NCI-H187 treated with DMSO at 0.1 percent for 48 hours (cell line): ENCODE measurements at places on chromosomes 12 and 14.

DNA sequence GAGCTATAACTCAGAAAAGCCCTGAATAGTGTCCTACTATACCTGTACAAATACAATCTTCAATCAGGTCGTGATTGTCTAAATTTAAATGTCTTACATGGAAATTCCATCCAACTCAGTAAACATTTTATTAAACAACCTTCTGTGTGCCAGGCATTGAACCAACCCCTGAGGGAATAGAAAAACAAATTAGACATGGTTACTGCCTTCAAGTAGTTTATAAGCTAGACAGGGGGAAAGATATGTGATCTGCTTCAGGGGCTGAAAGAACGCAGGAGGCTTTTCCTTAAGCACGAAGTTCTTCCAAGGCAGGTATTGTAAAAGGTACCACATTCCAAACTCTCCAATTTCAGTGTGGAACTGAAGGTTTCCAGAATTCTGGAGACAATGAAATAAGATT, 39.7 kb upstream of the STAB2 start:
- peak; percentile 53 for DNase-seq

DNA sequence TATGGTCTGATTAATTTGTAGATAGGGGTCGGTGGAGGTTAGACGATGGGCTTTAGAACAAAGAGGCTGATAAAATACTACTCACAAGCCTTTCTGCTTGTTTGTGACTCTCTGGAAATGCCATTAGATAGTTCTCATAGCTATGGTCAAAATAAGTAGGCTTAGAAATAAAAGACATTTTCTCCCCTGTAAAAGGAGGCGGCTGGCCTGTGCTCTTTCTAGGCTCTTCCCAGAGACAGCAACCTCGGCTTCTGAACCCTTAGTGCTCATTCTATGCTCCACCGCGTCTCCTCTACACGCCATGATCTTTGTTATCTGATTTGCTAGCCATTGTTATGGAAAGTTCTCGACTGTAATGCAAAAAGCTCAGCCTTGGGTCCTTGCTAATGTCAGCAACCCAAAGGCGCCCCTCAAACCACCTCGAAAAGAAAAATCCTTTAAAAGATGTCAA, 64.5 kb downstream of the CRADD start:
- DNase-seq: no peak

- DNase-seq: peak; percentile 78
These were observed 647 bp upstream of the SIX1 start for GRCh38 chr14:60649875-60650372.

DNA sequence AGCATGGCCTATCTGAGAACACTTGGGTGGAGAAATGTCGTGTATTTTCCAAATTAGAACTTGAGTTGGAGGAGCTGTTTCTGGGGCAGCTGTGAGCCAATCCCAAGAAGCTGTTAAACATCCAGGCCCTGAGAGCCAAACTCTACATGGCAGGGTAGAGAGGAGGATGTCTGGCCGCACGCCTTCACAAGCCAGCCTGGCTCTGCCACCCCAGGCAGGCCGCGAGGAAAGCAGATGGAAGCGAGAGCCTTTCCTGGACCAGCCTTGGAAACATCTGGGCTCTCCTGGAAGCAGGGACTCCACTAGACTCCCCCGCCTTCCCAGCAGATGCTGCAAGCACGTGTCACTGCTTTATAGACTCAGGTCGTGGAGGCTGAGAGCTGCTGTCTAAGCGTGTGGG, 312.8 kb upstream of the FKBP4 start:
- no peak for DNase-seq

GRCh38 chr14:69059658-69060623, 80.8 kb upstream of the ACTN1 start:
- no peak for DNase-seq

GRCh38 chr14:38789805-38790204, 313.2 kb downstream of the SEC23A start:
- DNase-seq: no peak

- DNase-seq: no peak
These were observed 2.9 kb downstream of the PRIMA1 start for GRCh38 chr14:93785423-93785822.

- no peak for DNase-seq
These were observed 13.3 kb upstream of the RGS6 start for GRCh38 chr14:71918955-71919354.

DNA sequence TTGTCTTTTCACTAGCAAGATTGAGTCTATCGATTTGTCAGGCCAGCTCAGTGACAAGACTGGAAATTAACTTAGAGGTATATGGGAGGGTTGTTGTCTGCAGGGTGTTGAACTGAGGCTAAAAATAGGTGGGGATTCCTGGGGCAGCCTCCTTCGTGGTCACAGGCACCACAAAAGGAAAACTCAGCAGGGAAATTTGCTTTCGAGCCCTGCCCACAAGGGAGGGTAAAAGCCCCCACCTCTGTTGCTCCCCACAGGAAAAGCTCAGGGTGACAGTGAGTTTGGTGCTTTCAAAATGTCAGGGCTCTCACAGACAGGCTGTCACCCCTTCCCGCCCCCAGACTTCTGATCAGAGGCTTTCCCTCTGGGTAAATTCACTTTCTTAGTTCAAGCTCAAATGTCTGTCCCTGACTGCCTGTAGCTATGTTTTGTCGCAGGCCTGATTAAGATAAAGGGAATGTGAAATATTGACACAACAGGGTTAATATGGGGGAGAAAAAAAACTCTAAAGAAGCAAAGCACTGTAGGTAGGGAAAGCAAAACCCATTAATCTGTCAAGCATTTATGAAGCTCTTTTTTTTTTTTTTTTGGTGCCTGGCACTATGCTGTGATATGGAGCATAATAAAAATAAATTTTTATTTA, 11.7 kb upstream of the NFKBIA start:
- no peak for DNase-seq

DNA sequence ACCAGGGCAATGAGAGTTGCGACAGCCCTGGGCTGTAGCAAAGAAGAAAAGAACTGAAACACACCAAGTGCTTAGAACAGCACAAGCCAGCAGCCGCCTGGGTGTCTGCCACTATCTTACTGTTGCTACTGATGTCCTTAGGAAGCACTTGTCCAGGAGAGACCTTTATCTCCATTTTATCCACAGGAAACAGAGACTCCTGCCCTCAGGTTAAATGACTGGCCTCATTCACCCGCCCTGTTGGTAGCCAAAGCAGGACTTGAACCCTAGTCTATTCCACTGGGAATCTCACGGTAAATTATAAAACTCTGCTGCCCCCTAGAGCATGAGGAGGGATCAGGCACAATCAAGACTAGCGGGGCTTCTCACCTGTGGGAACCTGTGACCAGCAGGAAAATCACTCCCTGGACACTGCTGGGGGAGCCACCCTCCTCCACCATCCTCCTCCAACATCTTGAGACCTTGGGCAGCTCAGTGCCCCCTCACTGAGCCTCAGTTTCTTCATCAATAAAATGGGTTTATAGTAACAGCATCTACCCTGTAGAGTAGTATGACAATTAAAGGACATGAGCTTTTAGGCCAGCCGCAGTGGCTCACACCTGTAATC, 20.5 kb upstream of the TESC start:
- no peak for DNase-seq

- no peak for DNase-seq
These were observed 210.3 kb downstream of the CPNE8 start for GRCh38 chr12:38695057-38695456.

DNA sequence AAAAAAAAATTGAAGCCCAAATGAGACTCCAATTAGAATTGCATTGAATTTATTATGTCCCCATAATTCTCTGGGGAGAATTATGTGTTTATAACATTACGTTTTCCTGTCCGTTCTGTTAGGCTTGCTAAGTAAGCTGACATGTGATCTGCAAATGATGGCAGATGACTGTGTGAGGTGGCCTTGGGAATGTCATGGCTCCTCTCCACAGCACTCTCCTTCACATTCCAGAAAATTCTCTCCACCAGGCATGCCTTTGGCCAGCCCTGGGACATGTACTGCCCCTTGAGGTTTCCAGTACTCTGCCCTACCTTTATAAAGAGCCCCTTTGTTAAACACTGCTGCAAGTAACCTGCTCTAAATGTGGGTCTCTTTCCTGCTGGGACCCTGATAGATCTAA, 28.3 kb upstream of the INF2 start:
- no peak for DNase-seq

DNA sequence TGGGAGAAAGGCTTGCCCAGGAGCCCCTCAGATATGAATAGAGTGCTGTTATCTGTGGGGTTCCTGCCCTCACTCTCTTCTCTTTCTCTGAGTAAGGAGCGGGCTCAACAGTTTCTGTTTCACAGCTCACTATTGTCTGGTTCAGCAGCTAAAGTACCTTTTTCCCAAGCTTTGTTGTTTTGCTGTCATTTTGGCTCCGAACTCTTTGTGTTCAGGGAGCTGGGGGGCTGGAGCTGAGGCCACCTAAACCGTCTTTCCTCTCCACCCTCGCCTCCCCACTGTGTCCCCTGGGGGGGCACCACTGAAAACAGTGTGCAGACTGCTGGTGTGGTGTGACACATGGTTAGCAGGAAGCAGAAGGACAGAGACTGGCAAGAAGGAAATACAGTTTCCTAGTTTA, 51.4 kb downstream of the FBXW8 start:
- DNase-seq: no peak

DNA sequence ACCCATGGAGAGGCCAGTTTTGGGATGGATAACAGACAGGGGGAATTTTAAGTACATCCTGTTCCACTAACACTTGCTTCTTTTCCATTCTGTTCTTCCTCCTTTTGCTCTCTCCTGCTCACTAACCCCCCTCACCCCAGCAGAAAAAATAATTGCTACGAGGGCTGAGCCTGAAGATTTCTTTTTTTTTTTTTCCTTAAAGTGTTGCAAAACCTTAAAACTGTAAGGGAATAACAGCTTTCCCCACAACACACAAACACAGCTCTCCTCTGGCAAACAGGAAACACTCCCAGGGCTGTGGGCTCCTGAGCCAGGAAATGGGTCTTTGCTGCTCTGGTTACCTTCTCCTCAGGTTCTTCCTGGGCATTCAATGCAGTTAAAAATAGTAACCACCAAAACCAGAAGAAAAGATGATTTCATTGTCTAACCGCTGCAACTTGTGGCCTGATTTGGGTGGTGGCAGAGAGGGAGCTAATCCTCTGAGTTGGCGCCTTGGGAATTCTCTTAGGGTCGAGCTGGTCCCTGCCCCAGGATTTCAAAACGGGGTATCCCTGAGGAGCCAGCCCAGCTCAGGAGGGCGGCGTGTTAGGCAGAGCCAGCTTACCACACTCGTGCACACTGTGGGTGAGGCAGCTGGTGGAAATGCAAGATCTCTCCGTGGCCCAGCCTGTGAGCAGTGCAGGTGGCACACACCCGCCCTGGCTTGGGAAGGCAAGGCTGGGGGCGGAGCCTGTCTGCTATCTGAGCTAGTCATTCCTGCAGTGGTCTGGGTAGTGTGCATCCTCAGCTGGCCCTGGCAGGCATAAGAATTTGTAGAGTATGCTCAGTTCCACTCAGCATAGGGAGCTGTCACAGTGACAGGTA, 17.1 kb upstream of the EMP1 start:
- DNase-seq: peak; percentile 48

DNA sequence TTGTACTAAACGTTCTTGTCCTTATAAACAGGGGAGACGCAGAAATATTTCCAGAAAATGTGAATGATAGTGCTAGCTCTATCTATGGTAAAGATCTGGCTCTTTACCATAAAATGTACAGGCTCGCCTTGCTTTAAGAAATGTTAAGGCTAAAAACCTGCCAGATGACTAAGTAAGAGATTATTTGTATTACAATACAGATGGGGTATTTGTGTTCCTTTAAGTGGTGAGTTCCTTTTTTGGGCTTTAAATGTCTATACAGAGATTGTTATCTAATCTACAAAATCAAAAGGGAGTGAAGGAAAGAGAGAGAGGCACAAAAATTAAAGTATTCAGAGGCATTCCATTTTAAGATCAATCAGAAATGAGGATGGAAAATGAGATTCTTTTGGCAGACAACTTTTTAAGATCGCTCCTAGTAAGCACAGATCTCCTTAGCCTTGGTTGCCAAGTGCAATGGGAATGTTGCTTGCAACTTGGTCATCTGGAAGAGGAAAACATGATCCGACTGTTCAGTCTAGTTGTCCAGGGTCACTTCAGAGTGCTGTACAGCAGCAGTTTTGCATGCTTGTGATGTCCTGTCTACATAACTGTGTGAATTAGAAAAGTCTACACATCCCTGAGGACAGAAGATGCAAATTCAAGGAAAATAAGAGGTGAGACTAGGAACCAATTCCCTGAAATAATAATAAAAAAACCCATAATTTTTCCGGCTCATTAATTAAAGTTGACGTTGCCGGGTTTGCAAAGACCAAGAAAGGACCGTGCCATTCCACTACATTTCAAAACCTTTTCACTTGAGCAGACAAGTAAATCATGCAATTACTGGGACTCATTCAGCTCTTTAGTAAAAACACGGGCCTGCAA, 380.8 kb downstream of the EGLN3 start:
- DNase-seq: no peak

DNA sequence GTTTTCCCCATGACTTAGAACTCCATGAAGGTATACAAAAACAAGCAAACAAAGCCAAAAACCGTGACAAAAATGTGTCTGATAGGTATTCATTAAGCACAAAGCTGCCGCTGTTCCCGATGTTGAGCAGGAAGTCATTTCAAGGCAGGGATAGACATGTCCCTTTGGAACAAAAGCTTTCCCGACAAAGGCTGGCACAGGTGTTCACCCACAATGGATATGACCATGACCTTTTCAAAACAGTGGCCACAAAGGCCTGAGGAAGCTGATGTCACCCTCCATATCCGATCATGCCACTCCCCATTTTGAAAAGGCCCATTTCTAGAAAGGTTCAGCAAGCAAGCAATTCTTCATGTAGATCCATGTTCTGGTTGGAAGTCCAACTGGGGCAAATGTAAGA, 279.1 kb downstream of the BTG1 start:
- DNase-seq: no peak

DNA sequence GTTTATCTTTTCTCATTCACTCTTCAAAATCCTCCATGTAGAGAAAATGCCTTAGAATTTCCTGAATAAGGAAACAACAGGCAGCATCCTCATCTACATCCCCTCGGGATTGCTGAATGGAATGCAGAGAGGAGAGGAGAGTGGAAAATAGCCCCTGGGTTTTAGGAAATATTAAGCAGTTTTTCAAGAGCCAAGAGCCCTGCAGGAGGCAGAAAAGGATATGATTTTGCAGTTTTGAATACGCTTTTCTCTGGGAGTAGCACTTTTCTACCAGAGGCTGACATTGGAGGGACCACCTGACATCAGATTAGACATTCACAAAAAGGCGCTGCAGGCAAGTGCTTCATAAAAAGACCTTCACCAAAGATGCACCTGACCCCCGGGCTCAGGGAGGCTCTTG, 362.2 kb upstream of the SFSWAP start:
- no peak for DNase-seq
